ENCODE measurements at places on chromosomes 1 and 21.
A peak's percentile ranks its signal among the peaks of the same experiment; 100 is the strongest.

- DNase-seq: peak; percentile 42
Observed at GRCh38 chr1:204213668-204214662, at the start of gene GOLT1A. Gene GOLT1A (minus strand): TSS chr1:204213988. CDS start chr1:204213906, 82 bp downstream.

- DNase-seq: no peak
Observed at GRCh38 chr21:16866851-16867250, 646.0 kb upstream of the CXADR start.

- DNase-seq: no peak
Observed at GRCh38 chr1:3020263-3020909, 881 bp upstream of the ACTRT2 start.

DNA sequence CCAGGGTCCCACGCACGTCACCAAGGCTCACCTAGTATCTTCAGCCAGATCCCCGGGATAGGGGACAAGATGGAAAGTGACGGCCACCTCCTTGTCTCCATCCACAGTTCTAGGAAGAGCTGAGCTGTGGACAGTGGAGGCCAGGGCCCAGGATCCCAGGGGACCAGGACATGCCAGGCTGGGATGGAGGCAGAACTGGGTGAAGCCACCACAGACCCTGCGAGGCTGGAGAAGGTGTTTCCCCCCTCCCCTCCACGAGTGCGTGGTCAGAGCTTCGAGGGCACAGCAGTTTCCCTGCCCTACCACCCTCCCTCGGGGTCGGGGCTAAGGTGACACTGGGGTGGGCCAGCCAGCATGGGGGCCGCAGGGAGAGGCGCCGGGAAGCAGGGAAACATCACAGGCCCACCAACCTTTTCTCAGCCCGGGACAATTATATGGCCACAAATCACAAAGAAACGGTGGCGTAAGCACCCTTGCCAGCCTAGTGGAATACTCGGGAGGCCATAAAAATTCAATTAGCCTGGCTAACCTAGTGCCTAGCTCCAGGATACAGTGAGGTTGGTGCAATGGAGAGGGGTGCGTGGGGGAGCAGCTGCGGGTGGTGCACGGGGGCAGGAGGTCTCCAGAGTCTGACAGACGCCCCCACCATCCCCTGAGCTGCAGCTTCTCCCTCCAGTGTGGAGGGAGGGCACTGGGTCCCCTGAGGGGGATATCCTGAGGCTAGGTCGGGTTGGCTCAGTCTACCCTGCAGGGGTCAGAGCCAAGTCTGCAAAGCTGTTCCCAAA lies 13.4 kb downstream of the DRAXIN start:
- no peak for DNase-seq

DNA sequence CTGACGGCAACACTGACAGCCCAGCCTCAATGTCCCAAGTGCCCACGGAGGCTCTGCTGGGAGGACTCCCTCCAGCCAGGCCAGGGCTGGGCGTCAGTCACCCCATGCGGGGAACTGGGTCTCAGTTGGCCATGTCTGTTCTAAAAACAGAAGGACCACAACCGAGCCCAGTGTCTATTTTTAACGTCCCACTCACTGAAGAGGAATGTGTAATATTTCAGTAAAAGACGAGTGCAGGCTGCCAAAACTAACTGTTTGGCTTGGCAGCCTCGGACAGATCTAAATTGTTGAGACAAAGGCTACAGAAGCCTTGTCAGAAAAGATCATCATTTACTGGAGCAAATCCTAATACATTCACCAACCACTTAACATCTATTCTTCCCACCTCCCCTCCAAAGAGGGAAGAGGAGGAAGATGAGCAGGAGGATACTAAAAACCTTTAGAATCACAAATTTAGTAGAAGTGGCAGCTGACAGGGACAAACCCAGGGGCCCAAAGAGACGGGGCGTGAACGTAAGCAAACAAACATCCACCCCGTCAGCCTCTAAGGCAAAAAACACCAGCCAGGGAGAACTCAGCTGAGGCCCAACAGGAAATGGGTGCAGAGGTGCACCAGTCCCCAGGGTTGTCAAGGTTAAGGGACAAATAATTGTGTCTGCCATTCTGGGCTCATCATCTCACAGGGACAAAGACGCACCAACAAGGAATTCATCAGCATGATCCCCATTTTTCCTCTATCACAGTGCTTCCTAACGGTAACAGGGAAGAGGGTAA lies 18.7 kb downstream of the C1orf198 start:
- no peak for DNase-seq

DNA sequence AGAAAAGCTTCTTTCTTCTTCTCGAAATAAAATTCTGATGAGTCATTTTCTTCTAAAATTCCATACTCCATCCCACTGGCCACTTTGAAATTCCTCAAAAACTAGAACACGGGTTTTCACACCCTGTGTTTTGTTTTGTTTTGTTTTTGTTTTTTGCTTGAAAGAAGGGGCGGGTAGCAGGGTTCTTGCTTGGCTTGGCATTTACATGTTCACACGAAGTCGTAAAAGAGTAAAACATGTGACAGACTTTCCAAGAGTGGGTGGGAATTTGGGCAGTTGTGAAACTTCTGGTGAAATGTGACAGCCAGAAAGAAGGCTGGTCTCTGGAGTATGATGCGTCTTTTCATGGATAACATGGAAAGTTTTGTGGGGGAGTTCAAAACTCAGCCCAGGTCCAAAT lies 47.1 kb upstream of the FMN2 start:
- no peak for DNase-seq

DNA sequence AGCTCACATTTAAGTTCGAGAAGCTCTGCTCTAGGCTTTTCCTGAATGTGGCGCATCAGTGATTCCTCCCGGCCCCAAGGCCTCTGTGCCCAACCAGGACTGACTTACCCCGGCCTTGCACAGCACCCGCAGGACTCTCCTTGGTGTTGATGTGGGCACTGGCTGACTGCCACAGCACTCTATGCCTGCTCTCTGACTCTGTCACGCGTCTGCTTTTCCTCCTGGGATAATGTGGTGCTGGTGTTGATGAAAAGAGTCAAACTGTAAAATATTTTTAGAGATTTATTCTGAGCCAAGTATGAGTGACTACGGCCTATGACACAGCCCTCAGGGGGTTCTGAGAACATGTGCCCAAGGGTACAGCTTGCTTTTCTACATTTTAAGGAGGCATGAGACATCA lies 15.5 kb upstream of the SLC2A5 start:
- DNase-seq: no peak

GRCh38 chr1:23796466-23797271 lies 3.9 kb downstream of the GALE start:
- no peak for DNase-seq

DNA sequence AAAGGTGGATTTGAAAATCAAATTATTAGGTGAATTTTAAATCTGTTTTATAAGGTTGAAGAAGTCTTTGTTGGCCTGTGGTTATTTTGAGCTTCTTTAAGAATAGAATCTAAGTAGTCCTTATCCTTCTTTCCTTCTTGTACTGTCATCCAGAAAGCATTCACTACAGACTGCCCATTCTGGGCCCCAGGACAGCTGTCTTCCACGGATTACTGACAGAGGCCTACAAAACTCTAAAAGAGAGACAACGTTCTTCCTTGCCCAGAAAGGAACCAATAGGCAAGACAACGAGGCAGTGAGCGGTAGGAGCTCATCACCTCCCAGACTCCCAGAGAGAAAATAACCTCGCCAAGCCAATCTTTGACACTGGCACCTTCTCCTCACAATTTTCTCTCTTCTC lies 24.4 kb upstream of the PIGC start:
- no peak for DNase-seq

- DNase-seq: no peak
Observed at GRCh38 chr1:47934243-47934805, 62.9 kb downstream of the TRABD2B start.

GRCh38 chr21:44462834-44463200 lies 7.5 kb downstream of the LRRC3 start:
- no peak for DNase-seq

DNA sequence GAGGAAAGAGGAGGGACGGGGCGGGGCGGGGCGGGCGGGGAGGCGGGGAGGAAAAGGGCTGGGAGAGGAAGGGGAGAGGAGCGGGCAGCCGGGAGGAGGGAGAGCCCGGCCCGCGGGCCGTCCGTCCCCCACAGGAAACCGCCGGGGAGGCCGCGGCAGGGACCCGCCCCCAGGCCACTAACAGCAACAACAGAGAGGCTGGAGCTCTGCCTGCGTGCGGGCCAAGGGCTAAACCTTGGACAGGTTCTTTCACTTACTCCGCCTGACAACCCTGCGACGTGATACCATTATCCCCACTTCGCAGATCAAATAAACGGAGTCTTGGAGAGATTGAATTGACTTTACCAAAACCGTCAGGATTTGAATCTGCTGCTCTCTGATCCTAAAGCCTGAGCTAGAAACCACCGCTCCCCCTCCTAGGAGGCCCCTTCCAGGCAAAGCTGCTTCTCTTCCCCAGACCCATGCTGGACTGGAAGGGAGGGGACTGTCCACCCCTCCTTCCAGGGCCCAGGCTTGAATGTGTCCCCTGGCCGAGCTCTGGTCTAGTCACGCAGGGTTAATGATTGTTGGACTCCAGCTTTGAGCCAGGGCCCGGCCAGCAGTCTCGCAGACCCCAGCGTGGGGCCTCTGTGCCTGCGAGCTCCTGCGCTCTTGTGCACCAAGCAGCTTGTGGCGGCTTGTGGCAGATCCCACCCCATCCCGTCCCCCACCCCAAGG lies at the start of gene EVA1B:
EVA1B (minus strand) TSS at position 10 of the 717 bp plus-strand sequence. CDS start 608 bp downstream, outside the sequence.
- no peak for DNase-seq

DNA sequence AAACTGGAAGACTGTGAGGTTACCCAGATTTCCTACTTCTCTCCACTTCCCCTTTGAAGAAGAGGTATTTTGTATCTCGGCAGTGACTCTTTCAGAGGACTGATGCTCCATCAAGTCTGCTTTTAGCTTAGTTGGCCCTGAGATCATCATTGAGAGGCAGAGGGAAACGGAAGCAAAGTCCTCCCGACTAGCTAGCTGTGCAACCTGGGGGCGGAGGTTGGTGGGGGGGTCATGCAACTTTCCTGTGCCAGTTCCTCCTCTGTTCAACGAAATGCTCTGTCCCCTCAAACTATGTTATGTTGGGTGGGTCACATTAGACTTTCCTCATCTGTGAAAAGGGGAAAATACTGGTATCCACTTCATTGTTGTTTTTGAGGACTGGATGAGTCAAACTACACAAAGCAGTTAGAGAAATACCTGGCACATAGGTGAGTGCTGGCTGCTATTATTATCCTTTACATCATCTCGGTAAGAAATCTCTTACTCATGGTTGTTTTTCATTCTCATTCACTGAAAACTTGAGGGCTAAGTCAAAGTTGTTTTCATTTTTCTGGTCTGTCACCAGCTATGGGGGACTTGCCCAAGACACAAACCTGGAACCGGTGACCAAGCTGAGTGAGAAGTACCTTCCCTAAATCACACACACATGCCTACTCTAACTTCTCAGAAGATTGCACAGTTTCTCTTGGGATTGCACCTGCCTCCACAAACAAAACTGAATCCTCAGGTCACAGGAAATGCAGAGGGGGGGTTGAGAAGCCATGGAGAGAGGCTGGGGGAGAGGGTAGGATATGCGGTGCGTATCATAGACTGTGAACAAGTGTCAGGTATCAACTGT lies 83.3 kb downstream of the ABCA4 start:
- no peak for DNase-seq

DNA sequence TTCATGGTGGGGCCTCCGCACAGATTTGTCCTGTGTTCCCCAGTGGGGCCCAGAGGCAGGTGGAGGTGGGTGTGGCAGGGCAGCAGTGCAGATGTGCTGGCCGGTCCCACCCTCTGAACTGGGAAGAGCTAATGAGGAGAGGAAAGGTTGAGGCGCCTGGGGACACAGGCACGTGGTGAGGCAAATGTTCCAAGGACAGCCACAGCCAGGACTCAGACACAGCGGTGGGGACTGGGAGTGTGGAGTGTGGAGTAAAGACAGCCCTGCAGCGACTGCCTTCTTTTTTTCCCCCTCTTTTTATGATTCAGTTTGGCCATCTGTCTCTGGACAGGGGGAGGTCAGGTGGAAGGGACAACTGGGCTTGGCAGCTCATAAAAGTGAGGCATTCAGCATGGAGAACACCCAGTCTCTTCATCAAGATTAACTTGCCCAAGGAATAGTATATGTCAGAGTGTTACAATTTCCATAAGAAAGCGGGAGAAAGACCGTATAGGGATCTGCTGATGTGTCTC lies 104.2 kb upstream of the GCLM start:
- DNase-seq: no peak

DNA sequence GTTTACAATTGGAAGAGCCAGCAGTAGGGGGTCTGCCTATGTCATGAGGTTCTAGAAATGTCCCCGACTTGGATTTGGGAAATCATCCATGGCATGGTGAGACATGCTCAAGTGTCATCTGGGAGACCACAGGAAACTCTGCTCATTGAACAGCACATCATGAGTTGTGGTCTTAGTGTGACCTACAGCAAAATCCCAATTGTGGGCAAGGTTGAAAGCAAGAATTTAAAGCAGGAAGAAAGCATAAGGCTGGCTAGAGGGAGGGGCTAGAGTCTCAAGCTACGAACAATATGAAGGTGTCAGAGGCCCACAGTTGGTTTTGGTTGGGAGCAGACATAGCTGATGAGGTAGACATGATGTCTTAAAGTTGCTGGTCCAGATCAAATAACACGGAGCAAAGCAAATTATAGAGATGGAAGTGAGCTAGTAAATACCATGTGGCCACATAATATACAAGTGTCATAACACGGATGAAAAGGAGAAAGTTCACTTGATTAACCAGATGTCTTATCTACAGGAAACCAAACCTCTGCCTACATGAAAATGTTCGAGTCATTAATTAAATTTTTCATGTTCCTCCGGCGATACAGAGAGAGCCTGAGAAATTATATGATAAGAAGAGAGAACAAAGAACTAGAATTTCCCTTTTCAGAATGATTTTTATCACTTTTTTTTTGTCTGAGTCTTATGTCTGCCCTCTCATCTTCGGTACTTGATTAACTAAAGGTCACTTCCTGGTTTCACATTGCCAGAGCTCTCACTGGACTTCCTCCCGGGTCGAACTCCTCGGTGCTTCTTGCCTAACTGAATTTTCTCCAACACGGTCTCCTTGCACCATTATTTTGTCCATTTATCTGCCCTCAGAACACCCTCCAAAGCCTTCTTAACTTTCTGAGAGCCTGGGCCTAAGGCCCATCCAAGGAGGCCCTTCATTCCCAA lies 67.5 kb upstream of the DUSP10 start:
- DNase-seq: no peak

DNA sequence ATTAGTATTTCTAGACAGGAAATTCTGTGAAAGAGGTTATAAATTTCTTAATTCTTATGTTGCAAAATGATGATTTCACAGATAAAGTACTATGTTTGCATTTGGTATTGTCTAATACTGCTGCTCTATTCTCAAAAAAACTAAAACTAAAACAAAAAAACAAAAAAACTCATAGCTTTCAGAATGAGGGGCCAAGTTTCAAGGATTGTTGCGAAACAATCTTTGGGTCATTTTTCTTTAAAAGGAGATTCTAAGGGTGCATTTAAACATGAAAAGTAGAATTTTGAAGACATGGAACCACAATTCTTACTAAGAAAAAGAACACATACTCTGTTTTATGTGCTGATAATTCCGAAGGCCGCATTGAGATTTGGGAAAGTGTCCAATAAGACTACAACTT lies 645.1 kb downstream of the ADGRL2 start:
- DNase-seq: no peak

- DNase-seq: no peak
Observed at GRCh38 chr1:171961861-171962260, 120.6 kb downstream of the DNM3 start.

Data from activated CD4-positive, alpha-beta T cell treated with anti-CD3 and anti-CD28 coated beads for 4 hours (primary cell).